Cardiac septum (tissue), 1 donor: ENCODE measurements at places on chromosomes 3 and 15. TPM values are rescaled to one million over a fixed set of nuclear protein-coding genes. Genes with fewer than 3 reads are reported as not detected.

DNA sequence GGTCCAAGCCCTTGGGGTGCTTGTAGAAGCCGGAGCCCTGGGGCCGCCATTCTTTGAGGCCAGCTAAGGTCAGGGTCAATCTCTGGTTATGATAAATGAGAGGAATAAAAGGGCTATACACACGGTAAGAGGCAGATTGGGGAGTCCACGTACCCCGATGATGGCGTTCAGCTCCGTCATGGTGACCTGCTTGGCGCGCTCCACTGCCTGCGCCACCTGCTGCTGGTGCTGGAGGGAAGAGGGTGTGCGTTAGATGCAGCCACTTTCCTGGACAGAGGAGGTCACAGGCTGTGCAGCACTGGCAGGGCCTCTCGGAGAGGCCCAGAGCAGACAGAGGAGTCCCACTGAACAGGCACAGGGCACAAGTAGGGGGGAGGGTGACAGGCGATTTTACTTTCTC, 23.3 kb downstream of the TLE3 start:
- DNase-seq: no peak

GRCh38 chr3:71453822-71454511, 129.6 kb downstream of the FOXP1 start:
- no peak for DNase-seq

DNA sequence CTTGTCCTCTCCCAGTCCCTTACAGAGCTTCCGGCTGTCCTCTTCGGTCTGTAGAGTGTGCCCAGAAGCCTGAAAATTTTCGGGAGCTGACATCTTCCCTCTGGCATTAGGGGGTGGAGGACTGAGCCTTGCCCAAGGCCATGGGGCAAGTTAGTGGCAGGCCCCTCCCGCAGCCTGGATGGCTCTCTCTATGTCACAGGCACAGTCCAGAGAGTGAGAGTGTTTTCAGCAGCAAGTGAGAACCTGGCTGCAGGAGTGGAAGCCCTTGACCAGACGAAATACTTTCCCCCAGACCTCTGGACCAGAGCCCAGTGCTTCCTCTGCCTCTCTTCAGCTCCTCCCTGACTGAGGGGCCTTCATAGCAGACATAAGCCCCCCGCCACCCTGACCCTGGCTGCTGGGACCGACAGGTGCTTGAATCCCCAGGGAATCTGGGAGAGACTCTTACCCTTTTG, 50.5 kb upstream of the SEC22A start:
- no peak for DNase-seq

Gene ZNF620
- total RNA-seq: 1.5 TPM
